Mesothelial cell of epicardium (in vitro differentiated cells): ENCODE measurements at places on chromosomes 5 and 9. TPM values are rescaled to one million over a fixed set of nuclear protein-coding genes. Genes with fewer than 3 reads are reported as not detected.

The RAPGEF6 gene
- 26.7 to 29.7 TPM (median 29.0 TPM) in 3 replicates for total RNA-seq

The PDZD2 gene
- total RNA-seq = 21.5 to 23.1 TPM (median 22.1 TPM) in 3 replicates

The KDM4C gene
- 25.4 to 26.8 TPM (median 25.7 TPM) in 3 replicates for total RNA-seq

The MSH3 gene
- total RNA-seq = 17.8 to 18.7 TPM (median 18.4 TPM) in 3 replicates

The NMUR2 gene
- total RNA-seq = 1.7 to 1.9 TPM (median 1.8 TPM) in 3 replicates

The NOXA1 gene
- total RNA-seq = 19.9 to 22.1 TPM (median 21.4 TPM) in 3 replicates
